ENCODE measurements at places on chromosomes 16 and 17. TPM values are rescaled to one million over a fixed set of nuclear protein-coding genes. Genes with fewer than 3 reads are reported as not detected.

DNA sequence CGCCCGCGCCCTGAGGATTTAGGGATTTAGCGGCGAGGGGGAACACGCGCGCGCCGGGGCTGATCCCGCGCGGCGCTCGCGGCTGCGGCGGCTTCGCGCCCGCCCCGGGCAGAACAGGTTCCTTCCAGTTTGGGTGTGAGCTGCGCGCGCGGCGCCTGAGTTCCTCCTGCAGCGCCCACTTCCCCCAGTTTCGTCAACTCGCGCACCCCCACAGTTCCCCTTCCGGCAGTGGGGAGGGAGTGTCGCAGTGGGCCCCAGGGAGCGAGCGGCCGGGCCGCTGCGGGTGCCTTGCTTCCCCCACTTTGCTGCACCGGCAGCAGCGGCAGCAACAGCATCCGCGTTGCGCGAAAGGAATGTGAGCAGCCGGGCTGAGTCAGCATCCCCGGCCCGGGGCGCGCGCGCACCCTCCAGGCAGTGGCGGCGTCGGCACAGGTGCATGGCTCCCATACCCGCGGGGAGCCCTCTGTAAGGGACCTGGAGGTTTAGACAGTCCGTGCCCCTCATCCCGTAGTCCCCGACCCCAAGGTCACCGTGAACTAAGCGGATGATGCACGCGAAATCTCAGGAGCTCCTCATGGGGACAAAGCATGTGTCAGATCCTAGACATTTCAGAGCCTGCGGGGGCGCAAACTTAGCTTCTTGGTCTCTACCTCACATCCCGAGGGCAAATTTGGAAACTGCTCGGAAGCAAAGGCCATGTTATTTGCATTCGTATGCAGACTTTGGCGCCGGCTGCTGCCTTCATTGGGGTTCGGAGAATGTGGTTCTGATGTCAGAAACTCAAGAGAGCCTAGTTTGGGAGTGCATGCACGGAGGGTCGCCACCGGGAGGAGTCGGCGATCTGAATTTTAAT, 767 bp downstream of the ARSG start:
- DNase-seq, result peak; percentile 92

- DNase-seq, result no peak
Observed at GRCh38 chr16:80404847-80405246, 135.9 kb upstream of the DYNLRB2 start.

GRCh38 chr17:73841431-73842060, 197.3 kb upstream of the SDK2 start:
- DNase-seq, result peak; percentile 28

DNA sequence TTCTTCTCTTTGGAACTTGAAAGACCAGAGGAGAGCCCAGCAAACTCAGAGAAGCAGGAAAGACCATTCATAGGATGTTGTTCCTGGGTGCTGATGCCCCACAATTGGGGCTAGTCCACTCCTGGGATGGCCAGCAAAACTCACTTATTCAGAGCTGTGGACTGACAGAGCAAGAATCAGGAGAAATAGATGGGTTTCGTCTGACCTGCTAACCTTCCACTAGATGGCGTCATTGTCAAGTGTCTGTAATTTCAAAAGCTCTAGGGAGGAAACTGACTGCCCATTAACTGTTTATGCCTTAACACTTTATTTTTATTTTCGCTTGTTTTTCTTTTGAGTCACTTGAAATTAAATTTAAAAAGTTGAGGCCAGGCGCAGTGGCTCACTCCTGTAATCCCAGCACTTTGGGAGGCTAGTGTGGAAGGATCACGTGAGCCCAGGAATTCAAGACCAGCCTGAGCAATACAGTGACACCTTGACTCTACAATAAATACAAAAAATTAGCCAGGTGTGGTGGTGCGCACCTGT, 28.7 kb upstream of the MILR1 start:
- no peak for DNase-seq

- peak; percentile 74 for DNase-seq
Observed at GRCh38 chr17:32341141-32341856, 674 bp downstream of the C17orf75 start.

The TP53TG3C gene
- total RNA-seq, result not detected

DNA sequence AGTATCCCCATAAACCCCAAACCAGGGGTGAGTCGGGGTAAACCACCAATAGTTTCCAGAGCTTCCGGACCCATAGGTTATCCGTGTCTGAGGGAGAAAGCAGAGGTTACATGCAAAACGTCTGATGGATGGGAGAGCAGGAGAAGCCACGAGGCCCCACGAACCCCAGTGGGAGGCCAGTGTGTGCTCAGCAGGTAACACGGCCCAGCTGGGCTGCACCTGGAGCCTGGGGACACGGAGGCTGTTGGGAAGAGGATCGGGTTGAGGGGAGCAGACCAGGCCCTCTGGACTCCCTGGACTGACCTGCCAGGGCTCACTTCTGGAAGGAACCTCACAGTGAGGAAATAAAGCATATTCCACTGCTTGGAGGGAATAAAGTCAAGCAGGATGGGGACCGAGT, 78.1 kb downstream of the SEC14L1 start:
- DNase-seq, result no peak

- DNase-seq, result no peak
Observed at GRCh38 chr17:63382826-63383225, 63.3 kb downstream of the CYB561 start.

DNA sequence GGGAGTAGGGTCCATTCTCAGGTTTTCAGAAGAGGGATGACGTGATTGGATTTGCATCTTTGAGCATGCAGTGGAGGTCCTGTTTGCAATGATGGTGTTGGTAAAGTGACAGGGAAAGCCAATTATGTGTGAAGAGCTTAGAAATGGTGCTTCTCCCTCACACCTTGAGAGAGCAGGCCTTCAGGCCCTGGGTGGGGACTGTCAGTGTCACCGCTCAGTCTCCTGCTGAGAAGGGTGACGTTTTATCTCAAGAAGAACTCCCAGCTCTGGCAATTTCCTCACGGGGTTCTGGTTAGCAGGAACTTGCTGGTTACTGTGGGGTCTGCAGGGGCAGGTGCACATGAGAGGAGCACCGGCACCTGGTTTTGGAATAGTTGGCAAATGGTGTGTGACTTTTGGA, 11.2 kb downstream of the PLCG2 start:
- DNase-seq, result no peak

Data from activated CD4-positive, alpha-beta T cell treated with anti-CD3 and anti-CD28 coated beads for 36 hours (primary cell).